Cortex of kidney (tissue), 1 donor: ENCODE measurements at places on chromosomes 12 and 14.

GRCh38 chr12:14367040-14367661, 1.7 kb downstream of the ATF7IP start:
- DNase-seq: no peak

- no peak for DNase-seq
These were observed 4.1 kb downstream of the RPS6KA5 start for GRCh38 chr14:91056361-91056760.

DNA sequence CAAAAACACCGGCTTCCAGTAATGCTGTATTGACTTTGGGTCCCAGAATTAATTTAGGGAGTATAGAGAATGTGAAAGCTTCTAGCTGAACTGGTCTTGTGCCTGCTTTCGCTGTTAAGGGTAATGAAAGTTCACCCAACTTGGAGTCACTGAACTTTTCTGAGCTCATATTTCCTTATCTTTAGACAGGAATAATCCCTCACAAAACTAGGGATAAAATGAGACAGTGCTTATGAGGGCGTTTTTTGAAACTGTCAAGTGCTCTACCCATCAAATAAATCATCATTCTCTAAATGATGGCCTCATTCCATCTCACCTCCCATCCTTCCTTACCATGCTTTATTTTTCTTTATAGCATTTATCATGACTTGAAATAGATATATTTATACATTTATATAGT, 74.7 kb downstream of the RFX4 start:
- DNase-seq: no peak

DNA sequence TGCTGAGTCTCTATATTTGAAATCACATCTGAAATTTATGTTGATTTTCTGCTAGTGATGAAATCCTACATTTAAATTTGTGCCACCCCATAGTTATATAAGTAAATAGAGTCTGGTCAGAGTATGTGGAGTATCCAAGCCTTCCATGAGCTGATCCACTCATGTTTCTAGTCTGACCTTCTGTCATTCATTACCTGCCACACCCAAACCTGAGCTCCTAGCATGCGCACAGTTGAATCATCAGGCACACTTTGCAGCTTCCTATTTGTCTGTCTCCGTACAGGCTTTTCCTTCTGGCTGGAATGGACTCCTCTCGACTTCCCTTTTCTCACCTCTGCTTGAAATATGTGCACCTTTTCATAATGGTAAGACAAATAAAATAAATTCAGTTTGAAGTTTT, 45.3 kb upstream of the LRIG3 start:
- no peak for DNase-seq

DNA sequence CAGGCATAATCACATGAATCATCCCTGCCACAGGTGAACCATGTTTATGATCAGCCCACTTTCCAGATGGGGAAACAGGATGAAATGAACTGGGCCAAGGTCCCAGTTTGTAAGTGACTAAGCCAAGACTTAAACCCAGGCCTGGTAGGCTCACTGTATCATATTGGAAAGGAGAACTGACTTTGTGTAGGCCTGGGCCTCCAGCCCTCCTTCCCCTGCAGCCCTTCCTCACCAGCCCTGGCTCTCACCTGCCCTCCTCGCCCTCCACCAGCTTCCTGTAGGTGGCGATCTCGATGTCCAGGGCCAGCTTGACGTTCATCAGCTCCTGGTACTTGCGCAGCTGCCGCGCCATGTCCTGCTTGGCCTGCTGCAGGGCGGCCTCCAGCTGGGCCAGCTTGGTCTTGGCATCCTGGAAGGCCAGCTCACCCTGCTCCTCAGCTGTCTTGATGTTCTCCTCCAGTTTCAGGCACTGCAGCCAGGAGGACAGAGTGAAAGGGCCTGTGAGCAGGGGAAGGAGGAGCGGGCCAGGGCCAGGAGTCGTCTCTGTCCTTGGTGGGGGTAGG, 19.8 kb downstream of the KRT80 start:
- DNase-seq: no peak

GRCh38 chr14:55621391-55621790, 41.4 kb downstream of the KTN1 start:
- no peak for DNase-seq

GRCh38 chr12:113151655-113152054, 2.1 kb downstream of the CFAP73 start:
- DNase-seq: no peak

DNA sequence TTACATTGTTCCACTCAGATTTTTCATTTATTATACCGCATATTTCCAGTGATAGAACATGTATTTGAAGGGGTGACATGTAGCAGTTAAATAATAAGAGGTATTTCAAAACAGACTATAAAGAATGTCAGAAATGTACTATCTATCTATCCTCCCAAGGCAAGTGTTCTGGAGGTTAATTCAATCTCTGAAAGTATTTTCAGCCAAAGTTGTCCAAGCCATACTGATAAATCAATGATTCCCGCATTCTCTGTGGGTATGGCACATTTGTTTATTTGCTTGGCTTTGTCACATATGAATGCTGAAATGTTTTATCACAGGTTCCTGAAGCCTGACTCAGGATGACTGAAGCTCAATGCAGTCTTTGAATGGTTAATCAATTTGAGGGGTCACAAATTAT, 35.8 kb downstream of the KCNH5 start:
- DNase-seq: no peak

- DNase-seq: no peak
These were observed 112.5 kb downstream of the RIN3 start for GRCh38 chr14:92626041-92626440.

DNA sequence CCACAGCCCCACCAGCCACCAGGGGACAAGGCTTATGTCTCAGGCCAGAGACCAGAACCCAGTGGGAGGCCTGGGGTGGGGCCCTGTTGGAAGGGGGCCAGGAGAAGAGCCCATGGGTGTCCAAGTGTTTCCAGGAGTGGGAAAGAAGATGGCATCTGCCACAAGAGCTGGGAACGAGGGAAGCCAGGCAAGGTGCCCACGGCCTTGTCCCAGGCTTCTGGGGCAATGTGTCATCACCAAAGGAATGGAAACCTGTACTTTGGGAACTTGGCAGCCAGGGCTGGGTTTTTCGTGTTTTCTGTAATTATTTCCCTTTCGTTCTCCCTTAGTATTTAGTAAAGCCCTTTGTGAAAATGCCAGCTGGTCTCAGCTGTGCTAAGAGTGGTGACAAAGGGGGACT, 5.3 kb upstream of the PGF start:
- DNase-seq: no peak

GRCh38 chr14:35628989-35629388, 95.0 kb downstream of the INSM2 start:
- no peak for DNase-seq

DNA sequence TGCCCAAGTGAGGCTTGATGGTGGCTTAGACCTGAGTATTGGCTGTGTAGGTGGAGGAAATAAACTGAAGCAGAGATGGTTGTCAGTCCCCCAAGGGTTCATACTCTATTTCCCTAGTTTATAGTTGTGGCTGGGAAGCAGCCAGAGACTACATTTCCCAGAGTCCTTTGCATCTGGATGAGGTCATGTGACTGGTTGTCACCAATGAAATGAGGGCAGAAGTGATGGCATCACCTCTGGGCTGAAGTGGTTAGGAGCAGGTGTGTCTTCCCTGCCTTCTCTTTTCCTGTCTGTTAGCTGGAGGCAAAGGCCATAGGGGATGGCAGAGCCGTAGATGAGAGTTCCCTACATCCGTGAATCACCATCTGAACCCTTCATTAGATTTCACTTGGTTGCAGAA, 16.3 kb upstream of the NOS1 start:
- DNase-seq: no peak

DNA sequence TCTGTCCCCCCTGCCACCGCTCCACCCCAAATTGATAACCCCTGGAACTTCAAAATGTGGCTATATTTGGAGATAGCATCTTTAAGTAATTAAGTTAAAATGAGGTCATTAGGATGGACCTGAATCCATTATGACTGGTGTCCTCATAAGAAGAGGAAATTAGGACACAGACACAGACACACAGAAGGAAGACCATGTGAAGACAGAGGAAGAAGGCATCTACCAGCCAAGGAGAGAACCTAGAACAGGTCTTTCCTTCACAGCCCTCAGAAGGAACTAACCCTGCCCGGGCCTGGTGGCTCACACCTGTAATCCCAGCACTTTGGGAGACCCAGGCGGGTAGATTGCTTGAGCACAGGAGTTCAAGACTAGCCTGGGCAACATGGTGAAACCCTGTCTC, 3.6 kb upstream of the HRK start:
- no peak for DNase-seq

DNA sequence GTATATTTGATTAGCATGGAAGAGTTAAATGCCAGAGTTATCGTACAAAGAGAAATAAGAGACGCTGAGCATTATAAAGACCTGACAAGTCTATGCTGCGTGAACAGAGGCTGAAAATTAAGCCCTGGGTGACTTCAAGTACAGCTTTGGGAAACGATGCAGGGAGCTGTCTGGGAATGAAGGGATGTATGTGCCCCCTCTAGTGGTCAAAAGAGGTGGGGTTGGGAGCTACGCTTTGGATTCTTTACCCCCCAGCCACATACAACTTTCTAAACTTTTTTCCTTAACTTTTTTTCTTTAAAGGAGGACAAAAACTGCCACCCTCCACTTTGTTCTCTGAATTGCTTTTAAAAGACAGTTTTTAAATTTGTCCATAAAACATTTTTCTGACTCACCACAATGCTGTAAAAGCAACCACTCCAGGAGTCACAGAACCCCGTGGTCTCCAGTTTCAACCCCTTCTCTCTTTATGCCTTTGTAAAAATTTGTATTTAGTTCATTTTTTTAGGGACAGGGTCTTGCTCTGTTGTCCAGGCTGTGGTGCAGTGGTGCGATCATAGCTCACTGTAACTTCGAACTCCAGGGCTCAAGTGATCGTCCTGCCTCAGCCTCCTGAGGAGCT, 59.4 kb downstream of the ZNF664 start:
- no peak for DNase-seq

- no peak for DNase-seq
These were observed 19.4 kb downstream of the KTN1 start for GRCh38 chr14:55599250-55599879.
